Posterior vena cava (tissue), 2 donors: ENCODE measurements at places on chromosomes 6 and 20.

DNA sequence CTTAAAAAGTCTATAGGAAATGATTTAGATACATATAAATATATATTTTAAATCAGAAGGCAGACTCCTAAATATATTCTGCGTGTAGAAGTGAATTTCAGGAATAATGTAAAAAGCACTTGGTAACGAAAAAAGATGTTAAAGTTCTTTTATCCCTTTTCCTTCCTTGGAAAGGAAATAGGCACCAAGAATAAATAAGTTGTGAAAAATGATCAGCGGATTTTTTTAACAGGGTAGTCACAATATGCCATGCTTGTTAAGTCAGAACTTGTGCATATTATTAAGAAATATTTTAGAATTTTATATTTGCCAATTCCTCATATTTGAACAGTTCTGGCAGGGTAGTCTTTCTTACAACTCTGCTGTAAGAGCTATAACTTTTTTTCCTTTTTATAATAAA, 173.8 kb downstream of the CD83 start:
- no peak for DNase-seq

GRCh38 chr20:8372824-8373380, 240.8 kb downstream of the PLCB1 start:
- no peak for DNase-seq

DNA sequence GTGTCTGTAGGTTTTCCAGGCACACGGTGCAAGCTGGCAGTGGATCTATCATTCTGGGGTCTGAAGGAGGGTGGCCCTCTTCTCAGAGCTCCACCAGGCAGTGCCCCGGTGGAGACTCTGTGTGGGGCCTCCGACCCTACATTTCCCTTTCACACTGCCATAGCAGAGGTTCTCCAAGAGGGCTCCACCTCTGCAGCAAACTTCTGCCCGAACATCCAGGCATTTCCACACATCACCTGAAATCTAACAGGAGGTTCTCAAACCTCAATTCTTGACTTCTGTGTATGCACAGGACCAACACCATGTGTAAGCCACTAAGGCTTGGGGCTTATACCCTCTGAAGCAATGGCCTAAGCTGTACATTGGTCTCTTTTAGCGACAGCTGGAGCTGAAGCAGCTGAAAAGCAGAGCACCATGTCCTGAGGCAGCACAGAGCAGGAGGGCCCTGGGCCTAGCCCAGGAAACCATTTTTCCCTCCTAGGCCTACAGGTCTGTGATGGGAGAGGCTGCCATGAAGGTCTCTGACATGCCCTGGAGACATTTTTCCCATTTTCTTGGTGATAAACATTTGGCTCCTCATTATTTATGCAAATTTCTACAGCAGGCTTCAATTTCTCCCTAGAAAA, 253.3 kb downstream of the ERMARD start:
- DNase-seq: no peak

GRCh38 chr6:108452711-108453195, 108.0 kb upstream of the FOXO3 start:
- DNase-seq: no peak

- no peak for DNase-seq
These were observed 12.8 kb upstream of the CAPN11 start for GRCh38 chr6:44145839-44146238.

DNA sequence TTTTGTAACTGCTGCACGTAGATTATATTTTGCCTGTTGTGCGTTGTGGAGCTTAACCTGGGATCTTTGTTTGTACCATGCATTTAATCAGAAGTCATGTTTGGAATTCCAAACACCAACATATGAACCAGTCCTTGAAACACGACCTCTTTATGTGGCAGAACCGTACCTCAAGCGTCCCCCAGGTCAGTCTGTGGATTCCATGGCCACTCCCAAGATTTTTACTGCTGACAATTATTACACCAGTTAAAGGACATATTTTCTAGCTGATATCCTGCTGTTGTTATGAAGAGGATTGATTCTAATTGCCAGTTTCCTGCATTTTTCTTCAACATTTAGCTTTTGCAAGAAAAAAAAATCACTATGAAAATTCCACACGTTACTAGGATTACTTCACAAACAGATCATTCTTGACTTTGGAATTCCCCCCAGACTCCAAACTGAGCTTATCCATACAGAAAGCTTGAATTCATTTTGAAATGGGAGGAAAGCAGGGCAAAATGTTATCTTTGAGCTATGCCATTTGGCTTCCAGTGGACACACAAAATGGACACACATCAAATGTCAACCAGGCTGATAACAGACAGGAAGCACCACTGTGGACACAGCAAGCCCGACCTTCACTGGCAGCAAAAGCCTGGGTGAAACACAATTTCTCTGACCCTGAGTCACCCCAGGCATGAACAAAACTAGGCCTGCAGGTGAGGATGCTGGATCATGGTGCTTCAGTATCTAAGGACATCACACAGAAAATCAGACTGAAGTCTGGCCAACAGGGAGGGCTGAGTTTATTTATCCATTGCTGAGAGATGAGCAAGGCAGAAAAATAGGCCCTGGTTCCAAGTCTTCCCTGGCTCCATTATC, 542.9 kb upstream of the JAG1 start:
- no peak for DNase-seq

- no peak for DNase-seq
These were observed 116.7 kb downstream of the SULF2 start for GRCh38 chr20:47668313-47669151.

- no peak for DNase-seq
These were observed 11.5 kb upstream of the PDYN start for GRCh38 chr20:2005359-2005758.

GRCh38 chr6:22083119-22083518, 213.7 kb downstream of the PRL start:
- DNase-seq: no peak

DNA sequence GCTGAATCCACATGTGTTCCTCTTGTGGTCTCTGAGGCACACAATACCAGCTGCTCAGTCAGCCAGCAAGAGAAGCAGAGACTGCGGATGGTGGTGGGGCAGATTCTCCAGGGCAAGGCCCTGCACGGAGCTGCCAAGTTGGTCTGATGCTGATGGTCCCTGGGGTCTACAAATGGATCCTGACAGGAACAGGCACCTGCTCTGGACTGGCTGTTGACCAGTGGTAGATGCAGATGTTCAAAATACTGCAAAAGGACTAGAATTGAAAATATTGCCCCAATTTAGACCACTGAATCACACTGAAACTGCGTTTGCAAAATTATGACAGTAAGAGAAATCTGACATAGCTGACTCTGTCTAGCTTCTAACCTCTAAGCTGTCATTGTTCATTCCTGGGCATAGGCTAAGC, 29.6 kb upstream of the TUBB2A start:
- DNase-seq: no peak

DNA sequence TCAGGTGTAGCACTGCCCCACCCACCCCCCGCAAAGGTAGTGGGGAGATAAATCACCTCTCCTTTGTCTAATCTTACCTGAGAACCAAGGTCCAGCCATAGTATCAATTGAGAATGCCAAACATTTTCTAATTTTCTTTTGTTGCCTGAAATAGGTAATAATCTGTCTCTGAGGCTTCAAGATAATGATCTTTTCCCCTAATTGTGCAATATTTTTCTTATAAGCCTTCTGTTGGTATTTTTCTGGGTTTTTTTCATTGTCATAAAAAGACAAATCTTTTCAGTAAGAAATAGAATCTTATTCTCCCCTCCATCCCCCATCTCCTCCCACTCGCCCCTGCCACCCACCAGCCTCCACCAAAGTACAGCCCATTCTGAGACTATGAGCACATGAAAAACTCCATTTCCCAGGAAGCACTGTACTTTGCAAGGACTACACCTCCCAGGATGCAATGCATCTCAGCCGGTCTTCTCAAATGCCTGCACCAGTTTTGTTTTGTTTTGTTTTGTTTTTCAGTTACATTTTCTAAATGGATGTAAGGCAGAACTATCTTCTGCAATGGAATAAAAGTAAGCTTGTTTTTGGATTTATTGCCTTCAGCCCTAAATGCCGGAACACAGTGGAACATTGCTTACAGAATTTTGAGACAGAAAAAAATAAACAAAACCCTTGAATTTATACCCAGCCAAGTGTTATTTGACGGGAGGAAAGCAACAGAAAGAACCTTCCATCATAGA, 268.0 kb downstream of the TFAP2A start:
- no peak for DNase-seq

DNA sequence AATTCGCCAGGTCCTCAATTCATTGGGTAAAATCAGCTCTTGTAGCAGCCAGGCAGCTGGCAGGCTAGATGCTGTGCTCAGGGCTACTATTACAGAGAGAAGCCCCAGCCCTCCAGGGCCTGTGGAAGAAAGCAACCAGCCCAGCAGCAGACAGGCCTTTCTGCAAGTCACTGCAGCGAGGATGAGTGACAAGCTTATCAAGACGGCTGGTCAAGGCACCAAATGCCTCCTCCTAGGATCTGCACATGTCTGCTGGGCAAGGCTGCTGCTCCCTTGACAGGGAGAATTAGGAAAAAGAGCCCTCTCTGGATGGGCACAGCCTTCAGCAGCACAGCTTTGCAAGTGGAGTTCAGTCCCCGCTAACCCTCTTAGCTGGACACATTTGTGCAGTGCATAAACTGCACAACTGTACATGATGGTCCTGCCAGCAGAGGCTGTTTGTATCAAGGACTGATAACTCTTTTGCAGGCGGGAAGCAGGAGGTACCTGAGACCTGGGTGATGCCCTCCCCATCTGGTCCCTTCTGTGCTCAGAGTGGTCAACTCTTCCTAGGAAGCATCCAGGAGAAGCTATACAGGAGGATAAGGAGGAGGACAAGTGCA, 89.9 kb downstream of the CDC5L start:
- DNase-seq: no peak

DNA sequence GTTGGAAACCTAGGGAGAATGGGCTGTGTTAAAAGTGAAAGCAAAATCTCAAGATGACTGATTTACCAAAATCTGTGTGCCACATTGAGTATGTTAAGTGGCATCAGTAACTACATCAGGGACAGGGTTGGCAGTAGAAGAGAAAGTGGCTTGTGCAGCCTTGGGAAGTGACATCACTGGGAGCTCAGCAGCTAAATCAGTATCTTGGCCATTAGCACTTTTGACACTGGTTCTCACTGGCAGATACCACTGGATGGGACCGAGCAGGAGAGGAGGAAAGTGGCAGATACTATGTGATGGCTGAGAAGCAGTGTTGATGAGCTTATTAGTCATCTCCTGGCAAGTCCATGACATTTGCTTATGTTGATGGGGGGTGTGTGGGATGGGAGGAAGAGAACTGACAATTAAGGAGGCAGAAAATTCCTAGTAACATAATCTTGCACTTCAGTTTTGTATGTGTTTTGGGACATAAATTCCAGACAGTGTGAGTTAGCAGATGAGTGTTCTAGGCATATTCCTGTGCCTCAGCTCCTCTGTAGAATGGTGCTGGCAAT, 322.2 kb downstream of the SOX4 start:
- DNase-seq: no peak

GRCh38 chr20:47248448-47248966, 108.0 kb downstream of the ZMYND8 start:
- DNase-seq: no peak

DNA sequence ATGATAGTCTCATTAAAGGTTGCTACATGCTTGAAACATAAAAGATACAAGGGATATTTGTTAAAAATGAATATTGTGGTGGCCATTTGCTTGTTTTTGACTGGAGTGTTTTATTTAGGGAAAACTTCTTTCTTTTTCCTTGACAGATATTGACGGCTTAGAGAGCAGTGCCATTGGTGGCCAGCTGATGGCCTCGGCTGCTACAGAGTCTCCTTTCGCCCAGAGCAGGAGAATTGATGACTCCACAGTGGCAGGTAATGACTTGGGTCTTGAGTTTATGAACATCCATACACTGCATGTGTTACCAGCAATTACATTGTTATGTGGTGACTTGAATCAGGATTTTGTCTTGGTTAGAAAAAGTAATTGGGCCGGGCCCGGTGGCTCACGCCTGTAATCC, 67.5 kb upstream of the PBOV1 start:
- DNase-seq: no peak

GRCh38 chr6:111129013-111129412, 41.7 kb downstream of the SLC16A10 start:
- no peak for DNase-seq

DNA sequence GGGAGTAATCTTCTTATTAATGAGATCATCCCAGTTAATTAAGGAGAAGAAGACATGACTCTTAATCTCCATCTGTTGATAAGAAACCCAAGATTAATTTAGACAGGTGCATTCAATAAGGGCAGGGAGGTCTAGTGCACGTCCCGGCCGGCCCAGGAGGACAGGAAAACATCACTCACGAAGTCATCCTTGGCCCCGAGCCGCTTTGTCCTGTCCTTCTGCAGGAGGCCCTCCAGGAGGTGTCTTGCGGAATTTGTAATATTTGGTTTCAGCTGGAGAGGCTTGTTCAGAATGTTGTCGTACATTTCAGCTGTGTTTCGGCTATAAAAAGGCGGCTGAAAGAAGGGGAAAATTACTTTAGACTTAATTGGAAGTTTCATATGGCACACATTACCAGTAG, 118.4 kb upstream of the SLC2A12 start:
- no peak for DNase-seq

DNA sequence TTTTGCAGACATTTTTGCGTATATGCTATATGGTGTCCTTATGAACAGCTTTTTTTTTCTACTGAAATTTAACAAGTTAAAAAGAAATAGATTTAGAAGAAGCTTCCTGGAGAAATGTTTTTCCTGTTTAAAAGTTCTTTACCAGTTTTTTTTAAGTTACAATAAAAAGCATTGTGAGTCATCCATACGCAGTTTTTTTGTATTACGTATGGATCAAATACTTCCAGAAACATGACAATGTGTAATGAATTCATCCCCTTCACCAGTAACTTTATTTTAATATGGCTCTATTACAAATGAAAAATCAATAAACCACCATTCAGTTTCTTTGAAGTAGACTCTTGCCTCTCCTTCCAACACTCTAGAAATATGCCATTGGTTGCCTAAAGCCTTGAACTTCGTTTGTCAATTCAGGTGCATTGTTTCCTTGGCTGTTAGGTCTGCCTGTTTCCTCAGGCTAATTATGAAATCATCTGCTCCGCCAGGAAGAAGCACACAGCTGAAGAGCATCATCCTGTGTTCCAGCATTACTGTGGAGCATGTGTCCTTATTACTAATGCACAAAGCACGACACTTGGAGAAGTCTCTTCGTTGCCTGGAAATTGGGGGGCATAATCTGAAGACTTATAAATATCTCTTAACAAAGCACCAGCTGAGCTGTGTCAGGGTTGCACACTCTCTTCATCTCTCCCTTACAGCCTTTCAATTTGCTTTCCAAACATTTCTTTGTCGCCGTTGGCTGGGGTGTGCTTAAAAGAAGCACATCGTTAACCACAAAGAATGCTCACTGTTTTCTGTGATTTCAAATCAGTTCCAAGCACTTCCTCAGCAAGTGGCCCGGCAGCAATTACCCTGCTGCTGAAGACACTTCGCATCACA, 9.6 kb downstream of the MOXD1 start:
- DNase-seq: no peak

- no peak for DNase-seq
These were observed 5.9 kb downstream of the CALHM6 start for GRCh38 chr6:116467096-116467495.

GRCh38 chr20:23606652-23607049, 934 bp upstream of the CST9 start:
- peak; percentile 92 for DNase-seq
